Neural progenitor cell (in vitro differentiated cells): ENCODE measurements at places on chromosomes 2 and 18. TPM values are rescaled to one million over a fixed set of nuclear protein-coding genes. Genes with fewer than 3 reads are reported as not detected.

Gene COL6A3
- total RNA-seq, result 0.41 and 0.50 TPM in 2 replicates

Gene ASAP2
- total RNA-seq, result 26.1 and 31.7 TPM in 2 replicates

Gene POTEF
- total RNA-seq, result 15.1 and 17.6 TPM in 2 replicates

Gene FOXD4L1
- 0.12 TPM in 1 of 2 replicates, not detected in the other for total RNA-seq

Gene DAW1
- total RNA-seq, result not detected in 2 replicates

Gene SERPINB12
- not detected in 2 replicates for total RNA-seq

Gene LYPD6
- total RNA-seq, result 4.1 and 4.4 TPM in 2 replicates

Gene ACADL
- 0.09 TPM in 1 of 2 replicates, not detected in the other for total RNA-seq

Gene ECEL1
- 0.84 and 3.8 TPM in 2 replicates for total RNA-seq

Gene SLC14A1
- not detected in 2 replicates for total RNA-seq

Gene SPATA3
- total RNA-seq, result not detected in 2 replicates

Gene NTSR2
- not detected in 2 replicates for total RNA-seq

Gene RGPD3
- total RNA-seq, result 0.07 and 0.25 TPM in 2 replicates

Gene PCARE
- total RNA-seq, result not detected in 2 replicates

Gene CYRIA
- total RNA-seq, result 0.81 and 1.0 TPM in 2 replicates
